ENCODE measurements at places on chromosomes 6 and 20.

GRCh38 chr6:138609801-138610430 is 110.6 kb upstream of the NHSL1 start:
- DNase-seq = no peak

- no peak for DNase-seq
Observed at GRCh38 chr6:79408256-79408974, 128.8 kb downstream of the LCA5 start.

- no peak for DNase-seq
Observed at GRCh38 chr6:23340271-23340670, 770.9 kb downstream of the HDGFL1 start.

- DNase-seq = no peak
Observed at GRCh38 chr20:22729180-22729579, 144.8 kb upstream of the FOXA2 start.

- DNase-seq = no peak
Observed at GRCh38 chr20:43415661-43416430, 41.9 kb upstream of the SRSF6 start.

- DNase-seq = no peak
Observed at GRCh38 chr20:46040902-46041535, 12.0 kb downstream of the SLC12A5 start.

DNA sequence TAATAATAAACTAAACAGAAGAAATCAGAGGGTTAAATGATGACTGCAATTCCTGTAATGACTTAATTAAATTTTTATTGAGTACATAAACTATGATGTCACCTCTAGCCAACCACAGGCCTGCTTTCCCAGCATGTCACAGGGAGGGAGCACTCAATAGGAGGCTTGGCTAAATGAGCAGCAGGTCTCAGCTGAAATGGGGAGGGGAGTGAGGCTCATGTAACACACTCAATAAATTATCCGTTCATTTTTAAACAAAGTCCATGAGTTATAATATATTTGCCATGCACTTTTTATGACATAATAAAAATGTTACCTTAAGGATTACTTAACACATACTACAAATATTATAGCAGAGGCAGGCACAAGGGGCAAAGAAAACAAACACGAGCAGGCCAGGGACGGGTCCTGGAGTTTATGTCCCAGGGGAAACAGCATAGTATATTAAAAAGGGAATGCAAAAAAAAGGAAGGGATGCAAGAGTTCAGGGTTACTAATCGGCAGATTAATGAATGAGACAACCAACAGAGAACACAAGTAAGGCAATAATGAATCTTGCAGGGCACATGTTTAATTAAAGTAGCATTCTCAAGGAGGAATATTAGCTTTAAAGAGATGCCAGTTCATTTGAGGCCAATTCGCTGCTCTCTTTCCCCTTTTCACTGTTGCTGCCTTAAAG is 27.1 kb upstream of the FAM83C start:
- peak; percentile 62 for DNase-seq

DNA sequence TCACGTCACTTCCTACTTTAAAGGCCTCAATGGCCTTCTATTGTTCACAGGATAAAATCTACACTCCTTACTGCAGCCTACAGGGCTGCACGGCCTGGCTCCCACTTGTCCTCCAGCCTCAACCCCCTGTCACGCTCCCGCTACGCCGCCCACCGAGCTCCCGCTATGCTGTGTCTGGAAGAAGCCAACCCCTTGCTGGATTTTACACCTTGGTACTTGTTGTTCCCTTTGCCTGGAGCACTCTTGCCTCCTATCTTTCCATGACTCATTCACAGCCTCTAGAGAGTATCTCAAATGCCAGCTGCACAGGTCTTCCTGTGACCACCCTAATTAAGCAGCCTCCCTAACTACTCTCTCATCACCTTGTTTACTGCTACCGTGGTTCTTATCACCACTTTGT is 259.9 kb downstream of the PRKN start:
- DNase-seq = no peak

- DNase-seq = peak; percentile 85
Observed at GRCh38 chr6:3549314-3549940, 92.6 kb upstream of the SLC22A23 start.

GRCh38 chr6:43790031-43790430 is 20.0 kb downstream of the VEGFA start:
- no peak for DNase-seq

DNA sequence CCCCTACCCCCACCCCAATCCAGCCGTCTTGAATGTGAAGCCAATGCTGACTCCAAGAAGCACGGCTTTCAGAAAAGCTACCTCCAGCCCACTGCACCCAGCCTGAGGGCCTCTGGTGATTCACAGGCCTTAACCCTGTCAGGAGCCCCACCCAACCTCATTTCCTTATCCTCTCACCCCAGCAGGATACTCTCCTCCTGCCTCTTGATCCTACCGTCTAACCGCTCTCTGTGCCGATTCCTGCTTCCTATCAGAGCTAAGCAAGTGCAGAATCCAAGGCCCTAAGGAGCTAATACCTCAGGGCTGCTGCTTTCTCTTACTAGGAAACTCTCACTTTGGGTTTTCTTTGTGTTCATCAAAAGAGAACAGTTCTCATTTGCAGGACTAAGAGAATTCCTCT is 47.2 kb downstream of the TRERF1 start:
- peak; percentile 73 for DNase-seq

DNA sequence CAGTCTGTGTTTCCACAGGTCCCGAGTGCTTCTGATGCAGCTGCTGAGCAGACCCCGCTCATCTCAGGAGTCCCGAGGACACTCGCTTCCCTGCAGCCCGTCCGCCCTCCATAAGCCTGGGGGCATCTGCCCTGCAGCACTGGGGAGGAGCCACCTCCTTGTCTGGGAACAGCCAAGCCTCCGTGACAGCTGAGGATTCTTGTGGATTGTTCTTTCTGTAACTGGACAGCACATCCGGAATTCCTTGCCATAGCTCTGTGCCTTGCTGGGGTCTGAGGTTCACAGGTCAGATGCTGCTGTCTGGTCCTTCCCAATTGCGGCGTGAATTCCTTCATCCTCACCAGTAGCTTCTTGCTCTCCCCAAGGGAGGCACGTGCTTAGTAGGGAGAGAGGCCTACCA is 38.4 kb upstream of the FNDC1 start:
- DNase-seq = no peak

- no peak for DNase-seq
Observed at GRCh38 chr20:51400051-51400926, 142.2 kb downstream of the NFATC2 start.

DNA sequence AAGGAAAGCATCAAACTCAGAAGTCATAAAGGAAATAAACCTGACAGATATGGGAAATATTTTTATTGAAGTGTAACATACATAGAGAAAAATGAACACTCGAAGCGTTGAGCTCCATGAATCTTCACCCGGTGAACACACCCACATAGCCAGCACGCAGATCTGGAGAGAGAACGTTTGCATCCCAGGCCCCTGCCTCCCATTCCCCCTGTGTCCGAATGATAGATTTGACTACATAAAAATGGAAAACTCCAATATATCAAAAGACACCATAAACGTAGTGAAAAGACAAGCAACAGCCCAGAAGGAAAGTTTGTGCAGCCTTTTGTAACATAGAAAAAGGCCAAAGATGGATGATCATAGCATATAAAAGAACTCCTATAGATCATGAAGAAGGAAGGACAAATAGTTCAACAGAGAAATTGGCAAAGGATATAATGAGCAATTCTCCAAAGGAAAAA is 17.1 kb downstream of the SYNJ2 start:
- no peak for DNase-seq

DNA sequence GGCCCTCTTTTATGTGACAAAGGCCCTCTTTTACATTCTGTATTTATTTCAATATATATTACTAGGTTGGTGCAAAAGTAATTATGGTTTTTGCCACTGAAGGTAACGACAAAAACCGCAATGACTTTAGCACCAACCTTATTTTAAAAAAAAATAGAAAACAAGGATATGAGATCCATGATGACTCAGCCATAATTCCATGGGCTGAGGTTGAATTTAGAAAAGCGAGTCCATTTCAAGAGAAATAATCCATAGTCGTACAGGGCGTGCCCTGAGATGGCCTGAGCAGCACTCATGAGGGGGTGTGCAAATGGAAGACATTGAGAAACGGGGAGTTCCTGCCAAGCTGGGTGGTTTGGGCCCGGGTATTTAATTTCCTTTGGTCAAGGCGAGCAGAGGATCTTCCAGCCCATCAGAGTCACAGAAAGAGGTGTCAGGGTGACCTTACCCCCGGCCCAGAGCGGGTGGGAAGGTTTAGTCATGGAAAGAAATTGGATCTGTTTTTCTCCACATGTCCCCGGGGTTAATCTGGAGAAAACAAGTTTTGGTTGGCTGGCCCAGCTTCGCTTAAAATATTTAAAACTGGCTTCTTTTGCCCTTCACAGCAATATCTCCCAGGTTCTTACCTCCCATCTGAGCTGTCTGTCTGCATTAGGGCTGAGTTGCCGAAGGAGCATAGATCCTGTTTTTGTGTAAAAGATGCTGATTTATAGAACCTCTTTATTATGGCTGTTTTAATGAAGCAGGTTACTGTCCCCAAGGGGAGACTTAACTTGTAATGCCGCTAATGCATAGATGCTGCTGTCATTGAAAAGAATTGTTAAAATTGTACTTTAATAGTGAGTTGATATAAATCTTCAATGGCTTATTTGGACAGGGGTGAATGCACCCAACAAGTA is 255.6 kb downstream of the PREX1 start:
- DNase-seq = no peak

DNA sequence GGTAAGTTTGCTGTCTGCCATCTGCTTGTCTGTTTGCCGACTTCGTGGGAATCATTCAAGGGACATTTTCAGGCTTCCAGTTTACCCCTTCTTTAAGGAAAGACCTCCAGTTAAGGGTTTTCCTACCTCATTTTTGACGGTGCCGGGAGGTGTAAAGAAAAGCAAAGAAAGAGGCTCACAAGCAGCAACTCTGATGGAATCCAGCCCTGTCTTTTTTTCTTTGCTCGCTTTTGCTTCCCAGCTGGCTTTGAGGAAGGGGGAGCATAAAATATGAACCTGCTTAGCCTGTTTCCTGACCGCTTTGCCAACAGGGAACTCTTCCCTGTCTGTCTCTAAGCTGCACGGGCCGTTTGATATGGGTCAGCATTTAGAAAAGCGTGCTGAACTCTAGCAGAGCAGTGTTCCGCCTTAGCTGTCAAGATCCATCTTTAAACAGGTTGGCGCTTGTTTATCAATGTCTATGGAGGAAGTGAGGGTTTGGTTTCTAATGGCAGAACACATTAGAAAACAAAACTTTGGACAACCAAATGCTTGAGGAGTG is 13.8 kb downstream of the SYTL3 start:
- no peak for DNase-seq

- no peak for DNase-seq
Observed at GRCh38 chr6:105785066-105785811, 300.9 kb upstream of the PRDM1 start.

DNA sequence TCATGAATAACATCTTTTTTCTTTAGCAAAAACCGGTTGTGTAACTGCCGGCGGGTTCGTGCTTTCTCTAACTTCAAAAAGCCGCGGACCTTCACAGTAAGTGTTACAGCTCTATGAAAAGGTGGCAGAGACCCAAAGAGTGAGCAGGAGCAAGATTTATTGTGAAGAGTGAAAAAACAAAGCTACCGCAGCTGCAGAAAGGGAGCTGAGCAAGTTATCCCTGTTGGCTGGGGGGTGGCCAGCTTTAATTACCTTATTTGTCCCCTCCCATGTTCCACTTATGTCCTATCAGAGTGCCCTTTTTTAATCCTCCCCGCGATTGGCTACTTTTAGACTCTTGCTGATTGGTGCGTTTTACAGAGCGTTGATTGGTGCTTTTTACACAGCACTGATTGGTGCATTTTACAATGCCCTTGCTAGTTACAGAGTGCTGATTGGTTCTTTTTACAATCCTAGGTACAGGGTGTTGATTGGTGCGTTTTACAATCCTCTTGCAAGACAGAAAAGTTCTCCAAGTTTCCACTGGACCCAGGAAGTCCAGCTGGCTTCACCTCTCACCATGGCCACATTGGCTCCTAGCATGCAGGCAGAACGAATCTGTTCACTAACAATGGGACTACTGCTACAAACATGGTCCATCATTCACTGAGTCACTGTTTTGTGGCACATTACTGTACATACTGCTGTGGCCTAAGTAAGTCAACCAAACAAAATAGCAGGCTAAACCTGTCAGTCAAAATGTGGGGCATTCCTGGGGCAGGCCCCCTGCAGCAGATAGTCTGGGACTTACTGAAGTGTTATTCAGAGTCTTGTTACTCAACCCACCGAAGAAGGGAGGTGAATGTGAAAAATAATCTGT is 52.8 kb downstream of the MYLIP start:
- no peak for DNase-seq

- DNase-seq = peak; percentile 85
Observed at GRCh38 chr20:23050847-23051627, 1.6 kb upstream of the THBD start.

DNA sequence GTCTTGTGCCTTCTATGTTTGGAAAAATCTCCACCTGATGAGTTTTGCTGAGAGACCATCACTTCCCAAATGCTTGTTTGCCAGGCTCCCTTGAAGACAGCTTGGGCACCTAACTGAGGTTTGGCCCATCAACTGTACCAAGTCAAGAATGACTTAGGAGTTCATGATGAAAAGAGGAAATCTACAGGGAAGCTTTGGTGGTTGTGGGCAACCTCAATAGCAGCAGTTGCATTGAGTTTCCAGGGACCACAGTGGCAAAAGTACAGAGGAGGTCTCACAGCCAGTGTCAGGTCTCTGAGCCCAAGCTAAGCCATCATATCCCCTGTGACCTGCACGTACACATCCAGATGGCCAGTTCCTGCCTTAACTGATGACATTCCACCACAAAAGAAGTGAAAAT is 49.7 kb upstream of the PHACTR1 start:
- DNase-seq = no peak

GRCh38 chr6:122704066-122704465 is 75.5 kb upstream of the FABP7 start:
- no peak for DNase-seq

DNA sequence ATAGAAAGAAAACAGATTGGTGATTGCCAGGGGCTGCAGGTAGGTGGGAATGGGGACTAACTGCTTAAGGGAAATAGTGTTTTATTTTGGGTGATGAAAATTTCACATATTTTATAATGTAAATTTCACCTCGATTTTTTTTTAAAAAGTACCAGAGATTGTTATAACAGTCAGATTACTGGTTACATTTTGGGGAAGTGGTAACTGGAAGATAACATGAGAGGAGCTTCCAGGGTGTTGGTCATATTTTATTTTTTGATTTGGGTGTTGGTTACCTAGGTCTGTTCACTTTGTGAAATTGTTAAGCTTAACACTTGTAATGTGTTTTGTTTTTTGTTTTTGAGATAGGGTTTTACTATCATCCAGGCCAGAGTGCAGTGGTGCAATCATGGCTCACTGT is 17.2 kb upstream of the CRIP3 start:
- no peak for DNase-seq

DNA sequence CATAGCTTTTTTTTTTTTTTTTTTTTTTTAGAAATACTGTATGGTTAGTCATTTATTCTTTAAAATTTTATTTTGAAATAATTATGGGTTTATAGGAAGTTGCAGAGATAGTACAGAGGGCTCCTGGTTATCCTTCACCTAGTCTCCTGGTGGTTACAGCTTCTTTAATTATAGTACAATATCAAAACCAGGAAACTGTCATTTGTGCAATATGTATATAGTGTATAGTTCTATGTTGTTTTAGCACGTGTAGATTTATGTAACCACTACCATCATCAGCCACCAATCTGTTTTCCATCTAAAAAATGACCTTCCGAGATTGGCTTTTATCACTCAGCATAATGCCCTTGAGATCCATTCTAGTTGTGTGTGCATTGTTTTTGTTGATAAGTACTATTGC is 54.7 kb downstream of the SLC22A2 start:
- DNase-seq = no peak

GRCh38 chr6:166490671-166491500 is 95.6 kb downstream of the RAMACL start:
- no peak for DNase-seq

GRCh38 chr6:53616450-53617357 is 48.9 kb downstream of the KLHL31 start:
- DNase-seq = no peak

Data from foreskin keratinocyte (primary cell).